Activated CD8-positive, alpha-beta memory T cell treated with anti-CD3 and anti-CD28 coated beads, Interleukin-2, amount 10 ng/mL, durations not matched to agents 7 days and 5 days (primary cell): ENCODE measurements at places on chromosomes 3 and 15. TPM values are rescaled to one million over a fixed set of nuclear protein-coding genes. Genes with fewer than 3 reads are reported as not detected.

- H3K27ac ChIP-seq = no peak overlapping the region
- no peaks in the 10 kb centered on the region for H3K36me3 ChIP-seq
- no peaks in the 10 kb centered on the region for H3K4me1 ChIP-seq
These were observed 614.1 kb upstream of the NECTIN3 start for GRCh38 chr3:110457508-110457907.

Gene ARRDC4
- not detected for total RNA-seq

- H3K27me3 ChIP-seq = no peaks in the 10 kb centered on the region
- no peaks in the 10 kb centered on the region for H3K36me3 ChIP-seq
- no peak overlapping the region for H3K27ac ChIP-seq
- H3K4me3 ChIP-seq = no peak overlapping the region
These were observed 248.7 kb downstream of the GABRG3 start for GRCh38 chr15:27219636-27220035.

DNA sequence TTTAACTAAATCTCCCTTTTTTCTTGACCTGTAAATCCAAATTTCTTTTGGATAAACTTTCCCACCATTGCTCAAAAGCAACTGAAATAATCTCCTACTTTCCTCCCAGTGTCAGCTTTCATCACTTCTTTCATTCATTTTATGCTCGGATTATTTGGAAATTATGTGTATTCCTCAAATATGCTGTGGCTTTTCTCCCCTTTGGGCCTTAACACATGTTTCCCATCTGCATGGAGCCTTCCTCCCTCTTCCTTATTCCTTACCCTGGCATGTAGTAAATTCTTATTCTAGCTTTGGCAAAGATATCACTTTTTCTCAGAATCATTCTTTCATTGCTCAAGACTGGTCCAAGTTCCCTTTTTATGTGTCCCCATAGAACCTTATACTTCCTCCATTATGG is 41.8 kb upstream of the TUSC7 start:
- no peaks in the 10 kb centered on the region for H3K4me1 ChIP-seq
- H3K27me3 ChIP-seq = no peaks in the 10 kb centered on the region
- H3K4me3 ChIP-seq = no peak overlapping the region
- no peaks in the 10 kb centered on the region for H3K36me3 ChIP-seq
- DNase-seq = no peak

GRCh38 chr3:69292959-69293574 is 92.8 kb downstream of the FRMD4B start:
- peaks cover 18% of the 10 kb centered on the region for H3K4me1 ChIP-seq
- H3K27me3 ChIP-seq = peaks cover 9% of the 10 kb centered on the region
- no peak overlapping the region for H3K27ac ChIP-seq
- H3K4me3 ChIP-seq = no peak overlapping the region
- no peaks in the 10 kb centered on the region for H3K36me3 ChIP-seq
- no peak for DNase-seq

GRCh38 chr3:194930377-194931204 is 244.9 kb downstream of the FAM43A start:
- peak; percentile 9 for DNase-seq
- H3K4me1 ChIP-seq = no peaks in the 10 kb centered on the region
- no peaks in the 10 kb centered on the region for H3K36me3 ChIP-seq
- no peak overlapping the region for H3K27ac ChIP-seq
- H3K27me3 ChIP-seq = peaks cover 19% of the 10 kb centered on the region

Gene IL17RE
- 1.9 TPM for total RNA-seq

Gene TMEM108
- not detected for total RNA-seq

Gene MITF
- total RNA-seq = not detected

GRCh38 chr3:59185591-59186369 is 136.0 kb upstream of the CFAP20DC start:
- no peak overlapping the region for H3K27ac ChIP-seq
- H3K4me3 ChIP-seq = no peak overlapping the region
- H3K36me3 ChIP-seq = no peaks in the 10 kb centered on the region
- H3K4me1 ChIP-seq = no peaks in the 10 kb centered on the region

DNA sequence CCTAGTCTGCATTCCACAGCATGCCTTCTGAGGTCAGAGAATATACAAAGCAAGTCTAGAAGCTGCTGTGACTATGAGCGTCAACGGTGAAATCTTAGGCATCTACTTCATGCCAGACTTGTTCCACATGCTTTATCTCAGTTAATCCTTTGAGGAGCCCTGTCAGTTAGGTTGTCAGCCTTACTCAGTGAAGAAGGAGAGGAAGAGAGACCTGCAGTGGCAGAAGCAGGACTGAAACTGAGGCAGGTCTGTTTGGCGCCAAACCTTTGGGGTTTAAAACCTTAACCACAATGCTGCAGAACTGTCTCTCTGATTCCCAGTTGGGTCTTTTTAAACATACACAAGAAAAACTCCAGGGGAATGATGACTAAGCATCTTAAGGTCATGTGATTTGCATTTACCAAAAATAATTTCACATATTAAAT is 139.0 kb upstream of the LIPC start:
- peak overlapping the region; percentile 48 for H3K27ac ChIP-seq
- no peak overlapping the region for H3K4me3 ChIP-seq
- peaks cover 32% of the 10 kb centered on the region for H3K4me1 ChIP-seq
- peaks cover 9% of the 10 kb centered on the region for H3K36me3 ChIP-seq

- H3K4me1 ChIP-seq = no peaks in the 10 kb centered on the region
- DNase-seq = no peak
- no peak overlapping the region for H3K27ac ChIP-seq
These were observed 9.4 kb upstream of the C15orf39 start for GRCh38 chr15:75192307-75192706.

DNA sequence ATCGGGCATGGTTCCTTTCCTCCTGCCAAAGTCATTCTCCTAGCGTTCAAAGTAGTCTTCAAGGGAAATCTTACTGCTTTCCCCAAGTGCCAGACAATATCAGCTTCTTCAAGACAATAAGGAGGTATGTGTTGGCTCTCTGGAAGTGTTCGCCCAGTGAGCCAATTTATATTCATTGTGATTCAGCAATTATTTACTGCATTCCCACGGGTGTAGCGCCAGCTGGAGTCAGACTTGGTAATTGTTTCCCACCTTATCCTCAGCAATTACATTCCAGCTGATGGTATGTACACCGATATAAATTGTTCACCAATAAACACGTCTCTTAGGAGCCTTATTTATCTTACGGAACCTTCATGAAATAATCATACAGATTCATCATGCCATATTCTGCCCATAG is 103.6 kb upstream of the CTNNB1 start:
- no peak overlapping the region for H3K27ac ChIP-seq
- H3K4me1 ChIP-seq = no peaks in the 10 kb centered on the region
- no peaks in the 10 kb centered on the region for H3K36me3 ChIP-seq
- no peak overlapping the region for H3K4me3 ChIP-seq

Gene MESP1
- 5.1 TPM for total RNA-seq

GRCh38 chr3:50303013-50303815 is at the start of gene HYAL1:
TSS of gene HYAL1 (minus strand) at chr3:50303574. CDS start at chr3:50302956, 618 bp downstream.
- H3K36me3 ChIP-seq = peaks cover under 1% of the 10 kb centered on the region
- no peak within 1 kb of the TSS for H3K4me3 ChIP-seq
- H3K27ac ChIP-seq = no peak within 1 kb of the TSS
- peaks cover 18% of the 10 kb centered on the region for H3K4me1 ChIP-seq
- no peak for DNase-seq
- no peaks in the 10 kb centered on the region for H3K27me3 ChIP-seq

Gene RARRES1
- not detected for total RNA-seq

GRCh38 chr3:12841970-12842328 is 584 bp upstream of the RPL32 start:
- no peak for DNase-seq
- H3K4me1 ChIP-seq = peaks cover 45% of the 10 kb centered on the region
- no peaks in the 10 kb centered on the region for H3K27me3 ChIP-seq
- H3K36me3 ChIP-seq = peaks cover 39% of the 10 kb centered on the region
- peak overlapping the region; percentile 98 for H3K4me3 ChIP-seq

Gene CCR2
- 80.1 TPM for total RNA-seq

- H3K36me3 ChIP-seq = no peaks in the 10 kb centered on the region
- no peak for DNase-seq
- H3K4me3 ChIP-seq = no peak overlapping the region
- peaks cover 4% of the 10 kb centered on the region for H3K27me3 ChIP-seq
- no peaks in the 10 kb centered on the region for H3K4me1 ChIP-seq
- no peak overlapping the region for H3K27ac ChIP-seq
These were observed 174.2 kb downstream of the NR1D2 start for GRCh38 chr3:24119321-24119751.

Gene KCNMB3
- 1.4 TPM for total RNA-seq

GRCh38 chr3:54349231-54349652 is 226.9 kb downstream of the CACNA2D3 start:
- no peak overlapping the region for H3K27ac ChIP-seq
- H3K36me3 ChIP-seq = no peaks in the 10 kb centered on the region
- H3K27me3 ChIP-seq = no peaks in the 10 kb centered on the region
- no peaks in the 10 kb centered on the region for H3K4me1 ChIP-seq

GRCh38 chr3:160941885-160942494 is 163.2 kb downstream of the B3GALNT1 start:
- no peaks in the 10 kb centered on the region for H3K27me3 ChIP-seq
- no peak overlapping the region for H3K27ac ChIP-seq
- DNase-seq = peak; percentile 77
- H3K4me1 ChIP-seq = no peaks in the 10 kb centered on the region
- no peak overlapping the region for H3K4me3 ChIP-seq

Gene INKA1
- 0.73 TPM for total RNA-seq
